ENCODE measurements at places on chromosomes 11 and 22.
A peak's percentile ranks its signal among the peaks of the same experiment; 100 is the strongest.

DNA sequence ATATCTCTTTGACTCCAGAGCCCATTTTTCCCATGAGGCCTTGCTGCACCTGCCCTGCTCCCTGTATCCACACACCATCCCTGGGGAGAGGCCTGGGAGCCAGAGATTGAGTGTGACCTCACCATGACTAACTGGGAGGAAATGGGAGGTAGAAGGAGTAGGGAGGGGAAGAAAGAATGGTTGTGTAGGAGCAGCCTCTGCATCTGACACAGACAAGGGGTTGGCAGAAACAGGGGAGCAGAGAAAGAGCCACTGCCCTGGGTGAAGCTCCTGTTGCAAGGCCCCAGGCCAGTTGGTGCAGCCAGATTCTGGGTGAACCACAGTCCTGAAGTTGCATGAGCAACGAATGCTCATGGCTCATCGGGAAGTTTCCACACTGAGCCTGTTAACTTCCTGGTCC is 32.4 kb downstream of the POU2F3 start:
- peaks cover 20% of the 10 kb centered on the region for H3K27me3 ChIP-seq
- no peaks in the 10 kb centered on the region for H3K4me1 ChIP-seq
- no peak for DNase-seq
- H3K36me3 ChIP-seq: no peaks in the 10 kb centered on the region
- no peak overlapping the region for H3K4me3 ChIP-seq
- no peak overlapping the region for H3K27ac ChIP-seq

- H3K27ac ChIP-seq: no peak overlapping the region
- H3K27me3 ChIP-seq: peaks cover 1% of the 10 kb centered on the region
- no peak overlapping the region for H3K4me3 ChIP-seq
- no peak for DNase-seq
Measured at GRCh38 chr11:110762590-110762989, 50.4 kb upstream of the ARHGAP20 start.

DNA sequence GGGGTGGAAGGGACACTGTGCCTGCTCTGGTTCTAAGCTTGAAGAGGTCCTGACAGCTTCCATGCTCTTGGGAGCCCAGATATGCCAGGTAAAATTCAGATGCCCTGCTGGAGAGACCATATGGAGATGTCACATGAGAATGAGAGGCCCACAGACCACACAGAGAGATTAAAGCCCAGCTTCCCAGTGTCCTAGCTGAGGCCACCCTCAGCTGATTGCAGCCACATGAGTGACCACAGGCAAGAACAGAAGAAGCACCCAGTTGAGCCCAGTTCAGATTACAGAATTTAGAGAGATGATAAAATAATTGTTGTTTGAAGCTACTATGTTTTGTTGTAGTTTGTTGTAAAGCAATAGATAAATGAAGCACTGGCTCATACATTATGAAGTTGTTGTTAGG is 14.4 kb upstream of the PVALB start:
- H3K36me3 ChIP-seq: no peaks in the 10 kb centered on the region
- H3K4me3 ChIP-seq: no peak overlapping the region
- H3K27me3 ChIP-seq: peaks cover 42% of the 10 kb centered on the region
- H3K27ac ChIP-seq: no peak overlapping the region
- no peak for DNase-seq

DNA sequence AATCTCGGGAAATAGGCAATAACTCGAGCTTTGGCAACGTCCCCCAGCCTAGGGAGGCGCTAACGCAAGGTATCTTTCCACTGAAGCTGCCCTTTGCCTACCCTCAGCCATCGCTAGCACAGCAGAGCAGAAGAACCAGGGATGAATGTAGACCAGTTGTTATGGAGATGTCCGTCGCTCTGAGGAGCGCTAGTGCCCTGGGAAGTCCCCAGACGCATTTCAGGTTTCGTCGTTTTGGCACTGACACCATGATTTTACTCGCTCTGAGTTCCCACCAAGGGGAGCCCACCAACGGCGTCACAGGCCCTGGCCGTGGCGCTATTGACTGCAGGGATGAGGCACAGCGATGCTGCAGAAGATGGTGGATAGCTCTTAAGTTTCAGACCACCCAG is 22.7 kb upstream of the BDNF start:
- no peak overlapping the region for H3K4me3 ChIP-seq
- peak overlapping the region; percentile 19 for H3K27ac ChIP-seq
- DNase-seq: no peak
- peaks cover 55% of the 10 kb centered on the region for H3K27me3 ChIP-seq
- H3K4me1 ChIP-seq: peaks cover 4% of the 10 kb centered on the region
- peaks cover 8% of the 10 kb centered on the region for H3K36me3 ChIP-seq

DNA sequence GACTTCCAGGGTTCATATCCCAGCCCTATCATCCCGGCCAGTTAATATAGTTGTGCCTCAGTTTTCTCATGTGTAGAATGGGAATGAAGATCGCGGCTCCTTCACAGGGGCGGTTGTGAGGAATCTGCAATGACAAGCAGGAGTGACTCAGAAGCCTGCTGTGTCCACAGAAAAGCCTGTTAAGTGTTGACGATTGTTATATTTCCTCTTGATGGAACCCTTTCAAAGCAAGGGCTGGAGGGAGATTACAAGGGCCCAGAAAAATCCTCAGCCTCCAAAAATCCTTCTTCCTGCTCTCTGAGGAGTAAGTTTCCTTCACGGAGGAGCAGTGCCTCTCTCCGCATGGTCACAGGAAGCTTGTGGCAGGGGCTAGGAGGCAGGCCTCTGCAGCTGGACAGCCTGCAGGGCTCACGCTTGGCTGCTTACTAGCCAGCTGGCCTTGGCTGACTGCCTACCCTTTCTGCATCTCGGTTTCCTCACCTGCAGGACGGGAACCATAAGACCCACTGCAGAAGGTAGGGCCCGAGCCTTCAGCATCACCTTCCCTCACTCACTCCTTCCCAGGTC is 63.4 kb downstream of the CACNG2 start:
- H3K27me3 ChIP-seq: peaks cover 24% of the 10 kb centered on the region
- no peaks in the 10 kb centered on the region for H3K4me1 ChIP-seq
- no peak overlapping the region for H3K27ac ChIP-seq
- H3K4me3 ChIP-seq: no peak overlapping the region
- H3K36me3 ChIP-seq: no peaks in the 10 kb centered on the region
- no peak for DNase-seq

GRCh38 chr22:30398685-30399680 is 2.2 kb downstream of the SEC14L2 start:
- peaks cover 33% of the 10 kb centered on the region for H3K4me1 ChIP-seq
- peaks cover 3% of the 10 kb centered on the region for H3K36me3 ChIP-seq
- no peaks in the 10 kb centered on the region for H3K27me3 ChIP-seq
- H3K4me3 ChIP-seq: peak overlapping the region; percentile 72

DNA sequence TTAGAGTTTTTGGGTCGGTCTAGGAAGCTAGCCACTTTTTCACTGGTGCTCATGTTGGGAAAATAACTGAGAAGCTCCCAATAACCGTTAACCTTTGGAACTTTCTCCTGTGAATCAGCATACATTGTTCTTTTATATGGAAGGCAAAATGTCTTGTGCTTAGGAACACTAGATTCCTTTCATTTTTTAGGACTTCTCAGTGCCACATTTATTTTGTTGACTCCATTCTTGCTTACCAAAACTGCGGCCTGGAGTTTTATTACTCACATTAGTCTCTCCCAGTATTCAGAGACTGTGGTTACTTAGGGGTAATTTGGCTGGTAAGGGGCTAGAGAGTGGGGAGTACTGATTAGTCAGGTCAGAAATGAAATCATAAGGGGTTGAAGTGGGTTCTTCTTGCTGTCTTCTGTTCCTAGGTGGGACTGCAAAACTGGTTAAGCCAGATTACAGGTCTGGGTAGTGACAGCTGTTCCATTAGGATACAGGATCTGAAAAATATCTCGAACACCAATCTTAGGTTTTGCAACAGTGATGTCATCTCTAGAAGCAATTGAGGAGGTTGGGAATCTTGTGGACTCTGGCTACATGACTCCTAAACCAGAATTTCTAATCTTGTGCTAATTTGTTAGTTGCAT is 631.4 kb upstream of the LUZP2 start:
- no peak for DNase-seq
- H3K4me1 ChIP-seq: no peaks in the 10 kb centered on the region
- no peaks in the 10 kb centered on the region for H3K27me3 ChIP-seq
- H3K36me3 ChIP-seq: no peaks in the 10 kb centered on the region
- H3K27ac ChIP-seq: no peak overlapping the region
- no peak overlapping the region for H3K4me3 ChIP-seq

DNA sequence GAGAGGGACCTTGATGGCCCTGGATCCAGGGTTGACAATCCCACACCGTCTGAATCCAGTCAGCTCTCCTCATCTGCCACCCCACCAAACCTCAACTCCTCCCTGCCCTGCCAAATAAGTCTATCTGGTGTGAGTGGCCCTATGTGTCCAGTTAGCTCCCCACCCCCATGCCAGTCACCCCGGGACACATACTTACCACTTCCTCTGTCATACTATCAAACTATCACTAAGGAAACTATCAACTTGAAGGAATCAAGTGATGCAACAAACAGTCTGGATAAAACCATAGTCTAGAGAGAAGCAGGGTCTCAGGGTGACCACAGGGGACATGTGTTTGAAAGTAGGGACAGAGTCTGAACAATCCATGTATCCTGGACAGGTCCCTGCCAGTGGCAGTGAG is 13.2 kb upstream of the CSF2RB start:
- H3K36me3 ChIP-seq: peaks cover 4% of the 10 kb centered on the region
- peaks cover 26% of the 10 kb centered on the region for H3K4me1 ChIP-seq

DNA sequence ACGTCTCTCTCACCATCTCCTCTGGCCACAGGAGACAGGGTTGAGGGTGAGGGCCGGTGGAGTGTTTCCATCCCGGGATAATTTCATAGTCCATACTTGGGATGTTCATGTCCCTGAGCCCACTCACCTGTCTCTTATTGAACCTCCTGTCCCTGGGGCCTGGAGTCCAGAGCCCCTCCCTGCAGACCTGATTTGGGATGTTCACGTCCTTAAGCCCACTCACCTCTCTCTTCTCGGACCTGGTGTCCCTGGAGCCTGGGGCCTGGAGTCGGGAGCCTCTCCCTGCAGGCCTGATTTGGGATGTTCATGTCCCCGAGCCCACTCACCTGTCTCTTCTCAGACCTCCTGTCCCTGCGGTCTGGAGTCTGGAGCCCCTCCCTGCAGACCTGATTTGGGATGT is 868.2 kb downstream of the BRD1 start:
- DNase-seq: no peak
- H3K27ac ChIP-seq: no peak overlapping the region

DNA sequence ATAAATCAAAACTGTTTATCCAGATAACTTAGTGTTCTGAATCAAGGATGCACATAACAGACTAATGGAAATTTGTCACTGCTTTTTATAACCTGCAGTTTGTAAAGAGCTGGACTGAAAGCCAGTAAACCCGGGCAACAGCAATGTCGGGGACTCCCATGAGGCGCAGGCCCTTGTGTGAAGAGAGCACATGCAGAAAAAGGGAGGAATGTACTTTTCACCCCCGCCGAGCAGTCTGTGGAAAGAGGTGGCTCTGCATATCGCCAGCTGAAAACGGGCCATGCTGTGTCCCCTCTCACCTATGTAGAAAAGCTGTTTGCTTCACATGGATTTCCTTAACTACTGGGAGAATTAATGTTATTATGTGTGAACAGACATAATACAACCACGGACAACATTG is 291.2 kb downstream of the CADM1 start:
- DNase-seq: no peak
- H3K27me3 ChIP-seq: peaks cover 15% of the 10 kb centered on the region
- H3K4me3 ChIP-seq: no peak overlapping the region
- H3K36me3 ChIP-seq: no peaks in the 10 kb centered on the region
- H3K27ac ChIP-seq: no peak overlapping the region

DNA sequence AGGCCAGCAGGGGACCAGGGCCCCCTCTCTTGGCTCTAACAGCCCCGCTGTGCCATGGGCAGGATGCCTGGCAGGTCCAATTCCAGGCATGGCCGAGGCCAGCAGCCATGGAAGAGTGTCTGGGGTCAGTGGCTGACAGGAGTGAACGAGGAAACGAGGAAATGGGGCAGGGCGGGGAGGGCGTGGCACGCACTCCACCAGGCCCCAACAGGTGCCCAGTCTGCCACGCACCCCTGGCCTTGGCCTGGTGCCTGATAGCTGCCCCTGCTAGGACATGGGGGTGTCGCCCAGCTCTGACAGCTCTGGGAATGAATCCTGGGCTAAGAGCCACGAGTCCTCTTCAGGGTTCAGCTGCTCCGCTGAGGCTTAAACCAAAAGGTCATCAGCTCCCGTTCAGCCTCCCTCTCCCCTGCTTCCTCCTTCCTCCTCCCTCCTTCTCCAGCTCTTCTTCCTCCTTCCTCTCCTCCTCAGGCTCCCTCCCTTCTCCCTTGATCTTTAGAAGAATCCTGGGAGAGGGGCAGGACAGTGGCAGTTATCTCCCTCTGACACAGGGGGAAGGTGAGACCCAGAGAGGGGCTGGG is 11.5 kb upstream of the TBC1D22A start:
- no peaks in the 10 kb centered on the region for H3K27me3 ChIP-seq
- no peak for DNase-seq
- peak overlapping the region; percentile 54 for H3K27ac ChIP-seq
- H3K4me1 ChIP-seq: peaks cover 25% of the 10 kb centered on the region
- H3K4me3 ChIP-seq: no peak overlapping the region
- no peaks in the 10 kb centered on the region for H3K36me3 ChIP-seq

GRCh38 chr11:75851203-75851602 is 36.2 kb downstream of the UVRAG start:
- H3K27ac ChIP-seq: no peak overlapping the region
- no peak for DNase-seq
- no peak overlapping the region for H3K4me3 ChIP-seq
- H3K4me1 ChIP-seq: peaks cover 13% of the 10 kb centered on the region
- no peaks in the 10 kb centered on the region for H3K27me3 ChIP-seq

- peak overlapping the region; percentile 82 for H3K4me3 ChIP-seq
- DNase-seq: peak; percentile 78
- H3K27me3 ChIP-seq: peaks cover 1% of the 10 kb centered on the region
- H3K36me3 ChIP-seq: peaks cover 16% of the 10 kb centered on the region
- H3K27ac ChIP-seq: peak overlapping the region; percentile 100
Measured at GRCh38 chr22:50621356-50621880, 6.5 kb downstream of the ARSA start.

Measured in activated CD4-positive, alpha-beta T cell treated with anti-CD3 and anti-CD28 coated beads, Interleukin-2, amount 10 ng/mL, durations not matched to agents 7 days and 5 days (primary cell).